Substantia nigra (tissue), 51 donors: ENCODE measurements at places on chromosomes 13 and 19.

DNA sequence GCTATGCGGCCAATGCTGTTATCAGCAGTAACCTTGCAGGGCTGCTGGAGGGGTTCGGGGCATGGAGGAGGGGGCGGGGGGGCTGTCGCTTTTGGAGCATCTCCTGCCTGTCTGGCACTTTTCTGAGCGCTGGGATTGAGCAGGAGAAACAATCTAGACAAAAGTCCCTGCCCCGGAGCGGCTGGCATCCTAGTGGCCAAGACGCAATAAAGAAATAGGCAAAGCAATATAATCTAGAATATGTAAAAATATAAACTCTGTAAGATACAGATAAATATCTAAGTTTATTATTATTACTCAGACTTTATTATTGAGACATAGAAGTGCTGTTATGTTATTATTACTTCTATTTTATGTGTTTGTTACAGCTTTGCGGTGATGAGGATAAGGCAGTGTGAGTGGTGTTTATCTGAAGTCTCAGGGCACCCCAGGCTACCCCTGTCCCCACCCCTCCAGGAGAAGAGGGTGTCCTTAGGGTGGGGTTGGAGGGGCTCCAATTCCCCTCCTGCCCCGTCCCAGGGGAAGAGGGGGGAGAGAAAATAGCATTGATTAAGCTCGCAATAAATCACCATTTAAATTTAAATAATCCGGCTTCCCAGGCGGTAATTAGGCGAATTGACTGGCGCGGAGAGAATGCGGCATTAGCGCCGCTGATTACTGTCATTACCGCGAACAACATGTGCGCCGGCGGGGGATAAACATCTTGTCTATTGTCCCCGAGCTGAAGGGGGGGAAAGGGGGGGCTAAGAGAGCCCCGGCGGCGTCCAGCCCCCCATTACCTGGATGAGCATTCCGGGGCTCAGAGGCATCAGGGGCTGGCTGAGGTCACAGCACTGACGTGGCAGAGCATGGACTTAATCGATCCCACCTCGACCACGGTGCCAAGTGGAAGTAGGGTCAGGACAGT, 3.2 kb downstream of the NPAS1 start:
- no peak for DNase-seq

DNA sequence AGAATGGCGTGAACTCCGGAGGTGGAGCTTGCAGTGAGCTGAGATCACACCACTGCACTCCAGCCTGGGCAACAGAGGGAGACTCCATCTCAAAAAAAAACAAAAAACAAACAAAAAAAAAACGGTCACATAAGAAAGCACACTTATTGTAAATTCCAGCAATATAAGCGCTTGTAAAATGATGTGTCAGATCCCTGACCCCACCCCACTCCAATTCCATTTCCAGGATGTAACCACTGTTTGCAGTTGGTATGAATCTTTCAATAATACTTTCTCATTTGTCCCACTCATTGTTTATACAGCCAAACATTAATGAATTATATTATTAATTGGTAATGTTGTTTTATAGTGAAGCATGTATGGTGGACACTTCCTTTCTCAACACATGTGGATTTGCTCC, 15.9 kb upstream of the CEACAM1 start:
- DNase-seq = no peak

GRCh38 chr13:107586216-107586615, 629.1 kb downstream of the LIG4 start:
- DNase-seq = no peak

GRCh38 chr19:861756-862580, 2.5 kb downstream of the CFD start:
- no peak for DNase-seq
